ENCODE measurements at places on chromosomes 12 and 14.

DNA sequence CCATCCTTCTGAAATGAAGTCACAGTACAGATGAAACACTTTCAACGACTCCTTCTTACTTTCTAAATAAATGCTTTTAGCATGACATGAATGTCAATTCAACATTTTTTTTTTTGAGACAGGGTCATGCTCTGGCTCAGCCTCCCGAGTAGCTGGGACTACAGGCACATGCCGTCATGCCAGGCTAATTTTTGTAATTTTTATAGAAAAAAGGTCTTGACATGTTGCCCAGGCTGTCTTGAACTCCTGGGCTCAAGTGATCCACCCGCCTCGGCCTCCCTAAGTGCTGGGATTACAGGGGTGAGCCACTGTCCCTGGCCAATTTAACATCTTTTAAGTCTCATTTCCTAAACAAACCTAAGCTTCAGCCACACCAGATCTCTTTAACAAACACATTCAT lies 16.4 kb downstream of the GALNT6 start:
- no peak for DNase-seq

GRCh38 chr12:104708891-104709290 lies 249.2 kb downstream of the SLC41A2 start:
- no peak for DNase-seq

DNA sequence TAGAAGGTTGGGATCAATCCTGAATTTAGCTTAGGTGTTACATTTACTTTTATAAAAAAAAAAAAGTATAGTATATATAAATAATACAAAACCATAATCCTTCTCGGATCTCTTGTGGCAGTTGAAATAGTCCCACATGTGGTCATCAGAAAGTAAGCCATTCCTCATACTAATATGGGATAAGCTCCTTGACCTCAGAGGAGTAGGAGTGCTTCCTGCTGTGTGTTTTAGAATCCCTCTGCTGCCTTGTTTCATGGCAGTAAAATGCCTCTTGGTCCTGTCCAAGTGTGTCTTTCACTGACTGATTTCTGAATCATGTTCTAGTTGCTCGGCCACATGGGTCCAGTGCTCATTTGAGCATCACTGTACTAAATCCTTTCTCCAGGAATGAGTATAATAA lies 117.0 kb downstream of the NTN4 start:
- no peak for DNase-seq

GRCh38 chr12:109930028-109930800 lies 30.1 kb downstream of the TCHP start:
- DNase-seq: no peak

DNA sequence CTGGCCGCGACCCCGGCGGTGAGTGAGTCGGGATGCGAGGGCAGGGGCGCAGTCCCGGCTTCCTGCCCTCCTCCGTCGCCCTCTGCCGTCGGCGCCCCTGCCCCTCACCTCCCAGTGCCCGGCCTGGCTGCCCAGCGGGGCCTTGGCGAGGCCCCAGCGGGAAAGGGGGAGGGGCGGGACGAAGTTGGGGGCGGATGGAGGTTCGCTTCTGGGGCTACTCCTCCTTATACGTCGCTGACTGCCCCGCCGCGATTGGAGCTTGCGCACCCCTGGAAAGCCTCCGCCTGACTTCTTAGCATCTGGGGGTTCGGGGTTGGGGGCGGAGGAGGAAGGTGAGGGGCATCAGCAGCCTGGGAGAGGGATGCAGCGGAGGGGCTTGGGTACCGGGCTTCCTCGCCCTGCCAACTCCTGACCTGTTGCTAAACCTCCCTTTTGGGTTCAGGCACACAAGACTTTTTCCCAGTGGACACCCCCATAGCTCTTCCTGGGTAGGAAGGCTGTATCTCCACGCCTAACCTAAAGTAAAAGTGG lies 406 bp downstream of the TMEM263 start:
- DNase-seq: peak; percentile 64

GRCh38 chr14:99681832-99682148 lies 2.3 kb upstream of the CYP46A1 start:
- no peak for DNase-seq

GRCh38 chr14:32744811-32745445 lies 193.8 kb upstream of the NPAS3 start:
- DNase-seq: no peak

DNA sequence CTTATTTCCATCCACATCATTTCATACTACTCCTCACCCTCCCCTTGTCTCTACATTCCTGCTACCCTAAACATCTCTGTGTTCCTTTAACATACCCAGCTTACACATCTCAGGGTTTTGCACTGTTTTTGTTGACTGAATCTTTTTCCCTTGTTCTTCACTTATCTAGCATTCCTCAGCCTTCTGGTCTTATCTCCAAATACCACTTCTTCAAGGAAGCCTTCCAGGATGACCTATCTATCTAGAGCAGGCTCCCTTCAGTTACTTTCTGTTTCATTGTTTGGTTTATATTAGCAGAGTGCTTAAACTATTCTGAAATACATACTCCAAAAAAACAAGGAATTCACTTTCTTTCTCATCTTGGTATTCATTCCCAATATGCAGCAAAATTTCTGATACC lies 353.1 kb downstream of the NAV3 start:
- DNase-seq: no peak

Data from fibroblast of upper back skin (primary cell).